Right kidney (tissue), 9 donors: ENCODE measurements at places on chromosomes 2 and 18.

DNA sequence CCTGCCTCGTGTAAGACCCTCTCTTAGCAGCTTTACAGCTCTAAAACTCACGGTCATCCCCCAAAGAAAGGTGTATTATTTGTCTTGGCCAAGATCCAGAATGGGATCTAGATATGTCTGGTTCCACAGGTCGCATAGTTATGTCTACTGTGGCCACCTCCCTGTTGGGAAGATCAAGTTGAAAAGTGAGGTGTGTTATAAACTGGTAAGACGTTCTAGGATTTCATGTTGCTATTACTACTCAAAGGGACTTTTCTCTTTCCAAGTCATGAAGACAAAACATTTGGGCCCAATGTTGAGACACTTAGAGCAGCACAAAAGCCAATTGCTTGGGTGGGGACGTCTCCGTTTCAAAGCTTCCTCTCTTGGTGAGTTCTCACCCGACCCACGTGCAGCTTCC, 766.0 kb downstream of the RNF144A start:
- no peak for DNase-seq

DNA sequence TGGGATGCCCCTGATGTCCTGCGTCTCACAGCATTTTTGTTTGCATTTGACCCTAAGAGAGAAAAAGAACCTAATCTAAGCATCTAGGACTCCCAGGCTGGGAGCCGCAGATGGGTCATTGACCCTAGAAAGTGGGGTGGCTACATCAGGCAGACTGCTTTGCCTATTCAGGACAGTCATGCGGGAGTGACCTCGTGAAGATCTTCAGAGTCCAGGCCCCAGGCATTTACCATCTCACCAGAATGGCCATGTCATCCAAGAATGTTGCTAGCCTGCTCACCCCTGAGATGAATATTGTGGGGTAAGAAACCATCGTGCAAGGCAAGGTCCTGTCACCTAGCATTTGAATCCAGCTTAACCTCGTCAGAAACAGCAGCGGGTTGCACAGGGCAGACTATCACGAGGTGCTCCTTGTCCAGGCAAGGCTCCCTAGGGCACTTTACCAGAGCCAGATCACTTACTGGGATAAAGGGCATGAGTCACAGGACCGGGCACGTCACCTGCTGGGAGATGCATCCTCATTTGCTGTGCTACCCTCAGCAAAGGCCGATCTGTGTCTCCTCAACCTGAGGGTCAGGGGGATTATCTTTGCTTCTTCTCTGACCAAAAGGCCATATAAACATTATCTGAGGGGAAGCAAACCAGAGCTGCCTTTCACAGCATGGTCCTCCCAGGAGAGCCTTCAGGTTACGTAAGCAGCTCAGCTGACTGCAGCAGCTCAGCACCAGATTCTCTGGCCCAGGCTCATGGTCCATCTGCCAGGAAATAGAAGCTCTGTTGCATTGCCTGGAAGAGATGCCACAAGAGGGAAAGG, 162.3 kb downstream of the ACKR3 start:
- DNase-seq, result no peak

- no peak for DNase-seq
Observed at GRCh38 chr2:71156573-71156972, 26.1 kb downstream of the MPHOSPH10 start.

DNA sequence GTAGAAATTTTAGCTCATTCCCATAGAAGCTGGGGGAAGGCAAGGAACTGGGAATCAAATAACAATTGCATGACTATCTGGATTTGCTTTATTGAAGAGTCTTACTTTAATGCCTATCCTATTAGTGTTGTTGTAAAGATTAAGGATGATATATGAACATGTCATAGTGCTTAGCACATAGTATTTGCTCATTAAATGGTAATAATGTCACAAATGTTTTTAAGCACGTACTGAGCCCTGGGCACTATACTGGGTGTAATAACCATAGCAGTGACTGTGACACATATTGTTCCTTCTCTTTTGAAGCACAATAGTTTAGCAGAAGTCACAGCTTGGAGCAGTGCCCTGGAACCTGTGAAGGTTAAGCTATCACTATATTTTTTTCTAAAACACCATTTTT, 47.2 kb upstream of the DTNB start:
- no peak for DNase-seq

DNA sequence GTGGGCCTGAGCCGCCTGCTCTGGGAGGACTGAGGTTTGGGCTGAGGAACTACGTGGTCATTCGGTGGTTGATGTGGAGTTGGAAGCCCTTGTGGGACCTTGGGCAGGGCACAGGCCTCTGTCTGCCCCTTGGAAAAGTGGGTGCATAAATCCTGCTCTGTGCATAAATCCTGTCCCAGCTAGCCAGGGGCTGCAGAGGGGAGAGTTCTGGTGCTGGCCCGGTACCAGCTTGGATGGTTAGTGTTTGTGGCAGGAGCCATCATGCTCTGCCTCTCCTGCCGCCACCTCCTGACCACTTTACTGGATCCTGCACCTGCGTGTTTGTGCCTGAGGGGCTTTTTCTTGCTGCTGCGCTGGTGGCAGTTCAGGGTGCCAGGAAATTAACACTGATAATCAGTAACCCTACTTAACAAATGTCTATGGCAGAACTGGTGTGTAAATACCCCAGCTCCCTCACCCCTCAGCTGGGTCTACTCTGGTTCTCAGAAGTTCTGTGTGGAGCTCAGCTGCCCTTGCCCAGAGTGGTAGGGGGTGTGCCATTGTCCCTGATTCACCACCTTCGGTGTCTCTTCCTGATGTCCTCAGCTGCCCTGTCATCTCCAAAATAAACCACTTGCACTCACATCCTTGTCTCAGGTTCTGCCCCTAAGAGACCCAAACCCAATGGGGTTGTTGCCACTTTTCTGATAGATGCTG, 156.8 kb downstream of the GLI2 start:
- DNase-seq, result no peak
